NCI-H460 (cell line): ENCODE measurements at places on chromosomes 5 and 9.

DNA sequence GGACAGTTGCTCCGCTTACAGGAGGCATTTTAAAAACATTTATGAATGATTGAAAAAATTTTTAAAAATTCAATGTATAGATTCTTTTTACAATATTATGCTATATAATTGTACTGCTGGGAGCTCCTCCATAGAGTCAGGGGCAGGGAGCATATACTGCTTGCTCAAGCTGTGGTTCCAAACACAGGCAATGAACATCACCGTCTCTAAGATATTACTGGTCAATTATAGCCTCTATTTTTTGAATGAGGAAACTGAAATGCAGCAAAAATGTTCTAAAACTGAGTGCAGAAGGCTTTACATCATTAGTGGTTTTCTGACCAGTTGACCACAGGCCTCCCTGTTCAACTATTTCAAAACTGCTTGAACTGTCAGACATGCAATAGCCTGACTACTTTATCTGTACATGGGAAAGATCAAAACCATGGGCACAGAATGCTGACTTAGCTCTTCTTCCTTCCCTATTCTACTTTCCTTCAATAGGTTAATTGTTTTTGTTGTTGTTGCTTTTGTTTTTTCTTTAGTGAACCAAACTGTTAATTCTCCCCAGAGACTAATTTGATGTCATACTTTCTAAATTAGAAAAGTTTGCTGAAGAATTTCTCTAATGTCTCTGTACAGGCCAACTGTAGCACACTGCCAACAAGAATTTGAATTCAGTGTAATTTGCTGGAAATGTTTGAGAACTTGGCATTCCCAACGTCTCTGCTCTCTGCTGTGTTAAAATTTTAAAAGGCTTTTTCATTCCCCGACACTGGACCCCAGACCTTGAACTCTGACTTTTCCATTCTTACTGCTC is 107.6 kb upstream of the MPDZ start:
- no peak for DNase-seq

- no peak for DNase-seq
These were observed 125.9 kb upstream of the ANKRD55 start for GRCh38 chr5:56358703-56359681.

DNA sequence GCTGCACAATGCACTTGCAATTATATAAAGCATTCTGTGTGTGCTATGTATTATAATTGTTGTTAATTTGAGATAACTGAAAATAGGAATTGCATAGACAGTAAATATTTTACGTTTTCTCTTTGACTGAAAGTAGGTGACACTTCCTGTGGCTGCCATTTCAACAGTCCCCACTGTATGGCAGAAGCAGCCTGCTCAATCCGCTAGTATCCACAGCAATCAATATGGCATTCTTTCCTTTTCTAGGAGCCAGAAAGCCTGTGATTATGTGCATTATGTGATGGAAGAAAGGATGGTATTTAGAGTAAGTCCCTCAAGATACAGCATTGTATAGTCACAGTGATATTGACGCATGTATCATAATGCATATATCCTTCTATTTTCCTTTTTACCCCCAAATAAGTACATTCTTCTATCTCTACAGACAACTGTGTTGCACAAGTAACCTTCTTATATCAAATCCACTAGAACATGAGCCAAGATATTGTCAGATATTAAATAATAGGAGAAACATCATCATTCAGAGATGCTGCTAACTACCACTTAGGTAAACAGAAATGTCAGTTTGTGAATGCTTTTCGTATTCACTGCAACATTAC is 59.7 kb downstream of the CARTPT start:
- DNase-seq = peak; percentile 52

DNA sequence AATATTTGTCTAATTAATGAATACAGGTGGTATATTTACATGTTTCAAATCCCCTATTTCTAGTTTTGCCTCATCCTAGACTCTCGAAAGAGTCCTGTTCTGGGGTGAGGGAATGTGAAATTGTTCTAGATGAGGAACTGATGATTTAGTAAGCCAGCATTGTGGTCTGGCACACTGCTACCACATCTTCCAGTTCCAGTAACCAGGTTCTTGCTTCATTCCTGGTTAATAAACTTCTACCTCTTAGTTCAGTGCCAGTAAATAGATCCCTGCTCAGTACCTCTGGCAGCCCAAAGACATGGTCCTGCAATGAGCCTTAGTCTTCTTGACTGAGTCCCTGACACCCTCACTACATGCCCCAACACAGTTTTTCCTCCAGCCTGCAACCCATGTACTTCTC is 207.7 kb downstream of the SREK1 start:
- no peak for DNase-seq

- no peak for DNase-seq
These were observed 8.6 kb downstream of the AGPAT2 start for GRCh38 chr9:136678624-136679023.

DNA sequence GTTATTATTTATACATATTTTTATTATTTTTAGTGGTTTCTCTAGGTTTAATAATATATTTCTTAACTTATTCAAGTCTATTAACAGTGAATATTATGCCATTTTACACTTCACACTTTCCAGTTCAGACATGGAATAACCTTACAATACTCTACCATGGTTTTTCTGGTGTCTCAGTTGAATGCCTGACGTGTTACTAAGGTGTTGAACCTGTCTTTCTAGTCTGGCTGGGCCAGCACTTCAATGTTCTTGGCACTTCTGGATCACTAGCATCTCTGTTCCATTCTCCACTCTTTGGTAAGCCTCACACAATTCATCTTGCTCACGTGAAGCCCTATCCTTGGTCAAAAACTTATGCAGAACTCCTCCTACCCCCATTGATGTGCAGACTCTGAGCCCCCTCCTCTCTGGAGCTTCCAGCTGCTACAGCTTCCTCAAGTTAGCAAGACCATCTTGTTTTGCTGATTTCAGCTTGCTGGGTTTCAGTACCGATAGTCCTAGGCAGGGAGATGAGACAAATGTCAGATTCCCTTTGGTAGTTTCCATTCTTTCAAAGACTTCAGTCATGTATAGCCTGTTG is 243.1 kb downstream of the FBXO4 start:
- no peak for DNase-seq

- no peak for DNase-seq
These were observed 213.1 kb downstream of the MSX2 start for GRCh38 chr5:174937201-174938123.

DNA sequence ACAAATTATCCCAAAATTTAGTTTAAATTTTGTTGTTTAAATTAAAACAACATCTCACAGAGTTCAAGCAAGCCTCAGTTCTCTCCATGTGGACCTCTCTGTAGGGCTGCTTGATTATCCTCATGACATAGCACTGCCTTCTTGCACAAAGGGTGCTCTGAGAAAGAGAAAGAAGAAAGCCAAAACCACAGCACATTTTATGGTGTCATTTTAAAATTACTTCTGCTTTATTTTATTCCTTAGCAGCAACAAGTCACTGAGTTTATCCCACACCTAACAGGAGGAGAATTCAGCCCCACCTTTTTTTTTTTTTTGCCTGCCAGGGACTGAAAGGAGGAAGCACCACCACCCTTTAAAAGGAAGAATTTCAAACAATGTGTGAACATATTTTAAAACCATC is 12.8 kb upstream of the KCNV2 start:
- DNase-seq = no peak

GRCh38 chr5:52898961-52899680 is 90.0 kb upstream of the ITGA2 start:
- DNase-seq = no peak

- DNase-seq = no peak
These were observed 125.9 kb upstream of the SARDH start for GRCh38 chr9:133864011-133864410.

GRCh38 chr9:137757613-137758029 is 120.0 kb upstream of the CACNA1B start:
- DNase-seq = no peak

GRCh38 chr9:107466826-107467225 is 22.7 kb downstream of the KLF4 start:
- no peak for DNase-seq

GRCh38 chr5:133247881-133248624 is 196.2 kb downstream of the HSPA4 start:
- DNase-seq = peak; percentile 69

DNA sequence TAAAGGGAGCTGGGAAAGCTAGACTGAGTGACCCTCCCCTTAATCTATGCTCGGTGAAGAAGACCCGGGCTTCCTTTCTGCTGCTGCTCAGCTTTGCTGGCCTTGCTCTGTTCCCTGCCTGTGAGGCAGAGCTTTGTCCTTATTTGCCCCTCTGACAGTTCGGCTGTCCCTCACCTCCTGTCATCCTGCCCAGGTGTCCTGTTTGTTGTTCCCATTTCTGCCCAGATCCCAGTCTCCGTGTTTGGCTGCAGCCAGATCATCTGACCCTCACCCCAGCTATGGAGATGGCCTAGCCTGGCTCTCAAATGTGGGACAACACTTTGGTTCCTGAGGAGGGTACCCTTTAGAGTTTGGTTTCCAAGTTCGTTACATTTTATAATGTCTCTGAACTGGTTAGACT is 20.2 kb downstream of the OTULIN start:
- no peak for DNase-seq

DNA sequence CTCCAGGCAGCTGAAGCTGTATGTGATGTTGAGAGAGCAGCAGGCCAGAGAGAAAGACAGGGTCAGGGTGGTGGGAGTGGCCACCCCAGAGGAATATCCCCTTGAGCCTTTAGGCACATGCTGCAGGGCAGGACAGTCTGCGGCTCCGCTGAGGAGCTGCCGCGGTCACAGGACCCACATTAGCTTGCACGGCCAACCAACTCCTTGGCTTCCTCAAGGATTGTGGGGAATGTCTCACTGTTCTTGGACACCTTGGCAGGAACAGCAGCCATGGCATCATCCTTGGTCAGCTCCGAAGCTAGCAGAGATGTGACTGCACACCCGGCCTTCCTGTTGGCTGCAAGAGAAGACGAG is 27.8 kb downstream of the PCDHGC5 start:
- DNase-seq = no peak

DNA sequence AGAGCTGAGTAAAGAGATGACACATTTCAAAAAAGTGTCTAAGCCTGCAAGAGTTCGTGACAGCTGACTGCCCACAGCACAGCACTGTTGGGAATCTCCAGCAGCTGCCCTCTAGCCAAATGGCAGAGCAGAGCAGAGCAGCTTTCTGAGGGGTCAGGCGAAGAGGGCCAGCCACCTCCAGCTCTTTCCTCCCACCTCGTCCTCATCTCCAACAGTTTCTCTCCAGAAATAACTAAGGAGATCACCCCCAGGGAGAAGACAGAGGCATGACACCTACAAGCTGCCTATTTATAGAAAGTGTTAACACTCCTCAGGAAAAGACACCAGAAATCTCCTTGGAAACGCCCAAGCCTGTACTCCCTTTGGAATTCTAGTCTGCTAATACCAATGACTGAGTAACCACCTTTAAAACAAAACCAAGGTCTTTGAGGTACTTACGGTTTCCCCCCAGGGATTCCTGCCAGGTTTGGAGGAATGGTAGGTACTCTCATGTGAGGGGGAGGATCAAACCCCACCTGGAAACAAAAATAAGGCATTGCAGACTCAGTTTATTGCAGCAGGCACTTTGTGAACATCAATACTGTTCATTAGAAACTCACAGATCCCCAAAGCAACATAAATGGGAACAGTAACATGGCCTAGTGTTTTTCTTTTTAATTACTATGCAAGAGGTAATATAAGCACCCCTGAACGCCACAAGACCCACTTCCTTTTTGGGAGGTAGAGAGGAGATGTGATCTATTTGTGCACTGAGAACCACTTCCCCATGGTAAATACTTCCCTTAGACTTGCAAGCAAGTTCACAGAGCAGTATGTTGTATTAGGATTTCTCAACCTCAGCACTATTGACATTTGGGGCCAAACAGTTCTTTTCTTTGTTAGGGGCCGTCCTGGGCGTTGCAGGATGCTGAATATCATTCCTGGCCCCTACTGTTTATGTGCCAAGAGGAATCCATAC is 79.3 kb downstream of the TLE1 start:
- no peak for DNase-seq

GRCh38 chr9:33044677-33045282 is 19.7 kb downstream of the DNAJA1 start:
- peak; percentile 33 for DNase-seq

DNA sequence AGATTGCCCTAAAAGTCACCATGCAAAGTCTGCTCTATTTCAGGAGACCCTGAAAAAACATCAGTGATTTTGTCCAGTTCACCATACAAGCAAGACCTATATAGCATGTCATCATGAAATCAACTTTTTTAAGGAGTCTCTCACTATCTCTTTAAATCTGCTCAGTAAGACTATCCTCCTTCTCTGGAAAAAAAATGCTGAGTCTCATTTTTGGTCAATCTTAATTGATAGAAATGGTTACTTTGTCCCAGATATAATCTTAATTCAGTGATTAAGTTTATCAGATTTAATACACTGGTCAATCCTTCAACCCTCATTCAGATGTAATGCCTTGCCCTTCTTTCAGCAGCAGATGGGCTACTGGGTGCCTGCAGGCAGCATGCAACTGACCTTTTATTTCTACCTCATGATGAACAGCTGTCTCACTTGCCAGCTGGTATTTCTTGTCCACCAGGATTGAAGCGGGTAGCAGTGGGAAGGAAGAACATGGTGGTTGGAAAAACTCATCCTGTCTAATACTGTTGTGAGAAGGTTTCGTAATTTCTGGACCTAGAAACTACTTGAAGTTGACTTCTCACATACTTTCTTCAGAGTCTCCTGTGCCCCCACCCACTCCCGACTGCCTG is 375.3 kb downstream of the DNAH5 start:
- DNase-seq = no peak

DNA sequence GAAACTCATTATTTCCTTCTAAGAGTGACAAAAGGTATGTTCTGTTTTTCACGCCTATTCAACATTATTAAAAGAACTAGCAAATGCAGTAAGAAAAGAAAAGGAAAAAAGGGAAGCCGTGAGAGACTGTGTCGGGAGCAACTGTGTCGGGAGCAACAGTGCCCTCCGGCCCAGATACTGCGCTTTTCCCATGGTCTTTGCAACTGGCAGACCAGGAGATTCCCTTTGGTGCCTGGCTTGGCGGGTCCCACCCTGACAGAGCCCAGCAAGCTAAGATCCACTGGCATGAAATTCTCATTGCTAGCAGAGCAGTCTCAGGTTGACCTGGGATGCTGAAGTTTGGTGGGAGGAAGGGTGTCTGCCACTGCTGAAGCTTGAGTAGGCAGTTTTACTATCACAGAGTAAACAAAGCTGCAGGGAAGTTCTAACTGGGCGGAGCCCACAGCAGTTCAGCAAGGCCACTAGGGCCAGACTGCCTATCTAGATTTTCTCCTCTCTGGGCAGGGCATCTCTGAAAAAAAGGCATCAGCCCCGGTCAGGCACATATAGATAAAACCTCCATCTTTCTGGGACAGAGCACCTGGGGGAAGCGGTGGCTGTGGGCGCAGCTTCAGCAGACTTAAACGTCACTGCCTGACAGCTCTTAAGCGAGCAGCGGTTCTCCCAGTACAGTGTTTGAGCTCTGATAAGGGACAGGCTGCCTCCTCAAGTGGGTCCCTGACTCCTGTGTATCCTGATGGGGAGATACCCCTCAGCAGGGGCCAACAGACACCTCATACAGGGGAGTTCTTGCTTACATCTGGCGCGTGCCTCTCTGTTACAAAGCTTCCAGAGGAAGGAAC is 1237.4 kb upstream of the CDH18 start:
- DNase-seq = no peak

- no peak for DNase-seq
These were observed 9.4 kb downstream of the SLC38A9 start for GRCh38 chr5:55702598-55703345.

GRCh38 chr9:123541411-123541810 is 185.4 kb downstream of the CRB2 start:
- no peak for DNase-seq

- no peak for DNase-seq
These were observed 106.7 kb downstream of the MCTP1 start for GRCh38 chr5:95178046-95178651.

GRCh38 chr5:78213799-78214198 is 80.7 kb downstream of the AP3B1 start:
- no peak for DNase-seq
